ENCODE measurements at places on chromosomes 3 and 15. TPM values are rescaled to one million over a fixed set of nuclear protein-coding genes. Genes with fewer than 3 reads are reported as not detected.

The DPPA2 gene
- total RNA-seq: not detected

The GP5 gene
- 0.90 TPM for total RNA-seq

The ZKSCAN7 gene
- 19.5 TPM for total RNA-seq

The DCLK3 gene
- 1.4 TPM for total RNA-seq

- no peak for DNase-seq
Measured at GRCh38 chr3:47870156-47870555, 67.2 kb downstream of the DHX30 start.

Data from urinary bladder (tissue), 4 donors.